ENCODE measurements at places on chromosomes 7 and 10.

- no peak for DNase-seq
Observed at GRCh38 chr7:23469150-23469960, 936 bp downstream of the IGF2BP3 start.

DNA sequence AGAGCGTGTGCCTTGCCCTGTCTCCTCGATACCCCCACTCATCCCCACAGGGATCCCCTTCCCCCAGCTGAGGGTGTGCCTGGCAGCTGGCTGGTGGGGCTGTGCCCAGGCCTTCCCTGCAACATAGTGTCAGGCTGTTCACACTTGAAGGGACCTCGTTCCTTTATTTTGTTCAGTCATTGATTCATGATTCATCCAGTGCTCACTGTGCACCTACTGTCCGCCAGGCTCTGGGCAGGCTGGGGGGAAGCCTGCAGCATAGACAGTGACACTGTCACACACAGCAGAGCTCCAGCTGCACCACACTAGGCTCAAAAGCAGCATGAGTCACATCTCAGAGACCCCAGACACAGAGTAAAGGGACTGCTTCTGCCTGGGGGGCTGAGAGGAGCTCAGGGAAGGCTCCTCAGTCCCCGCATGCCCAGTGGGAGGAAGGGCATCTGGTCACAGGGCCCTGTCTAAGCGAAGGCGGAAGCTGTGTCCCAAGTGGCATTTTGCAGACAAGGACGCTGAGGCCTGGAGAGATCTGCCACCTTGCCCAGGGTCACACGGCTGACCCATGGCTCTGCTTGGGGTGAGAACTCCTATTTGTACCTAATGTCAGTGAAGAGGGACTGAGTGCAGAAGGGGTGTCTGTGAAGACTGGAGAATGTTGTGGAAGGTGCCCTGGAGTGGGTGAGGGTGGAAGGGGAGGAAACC is 27.9 kb downstream of the CDH23 start:
- DNase-seq: no peak

DNA sequence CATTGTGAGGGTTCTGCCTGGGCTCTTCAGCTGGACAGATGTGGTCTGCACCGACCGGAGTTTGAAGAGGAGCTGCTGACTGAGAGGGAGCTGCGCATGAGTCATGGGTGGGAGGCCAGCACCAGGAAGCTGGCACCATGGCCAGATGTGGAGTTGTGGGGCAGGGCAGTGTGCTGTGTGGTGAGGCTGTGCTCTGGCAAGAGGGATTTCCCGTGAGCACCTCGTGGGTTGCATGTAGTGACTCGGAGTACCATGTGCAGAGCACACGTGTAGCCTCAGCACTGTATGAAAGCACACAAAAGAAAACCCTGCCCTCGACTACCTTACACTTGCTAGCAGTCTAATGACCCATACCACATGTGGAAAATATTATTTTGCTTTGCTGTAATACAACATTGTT is 103.4 kb downstream of the WNT2 start:
- DNase-seq: no peak

DNA sequence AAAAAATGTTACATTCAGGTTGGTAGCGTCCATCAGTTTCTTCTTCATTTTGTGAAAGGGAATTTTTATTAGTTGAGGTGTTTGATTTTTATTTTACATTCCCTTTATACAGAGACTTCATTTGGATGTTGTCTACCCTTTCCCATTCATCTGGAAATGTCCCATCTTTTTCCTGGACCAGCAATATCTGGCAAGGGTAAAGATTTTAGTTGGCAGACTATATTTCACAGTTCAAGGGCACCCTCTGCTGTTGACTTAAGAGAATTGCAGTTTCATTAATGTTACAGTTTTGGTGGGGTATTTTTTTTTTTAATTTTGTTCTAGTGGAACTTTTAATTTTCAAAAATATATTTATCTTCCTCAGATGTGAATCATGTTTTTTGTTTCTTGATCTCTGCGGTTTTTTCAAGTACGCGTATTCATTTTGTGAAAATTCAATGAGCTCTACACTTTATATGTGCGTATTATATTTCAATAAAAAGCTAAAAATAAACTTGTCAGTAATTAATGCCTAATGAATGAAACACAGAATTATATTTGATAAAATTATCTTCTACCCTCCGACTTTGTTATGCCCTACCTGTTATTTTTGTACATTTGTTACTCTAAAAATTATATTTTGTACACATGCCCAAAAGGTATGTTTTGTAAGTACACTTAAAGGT is 97.9 kb upstream of the KLF14 start:
- no peak for DNase-seq

- DNase-seq: no peak
Observed at GRCh38 chr10:121337427-121337826, 260.8 kb downstream of the FGFR2 start.

GRCh38 chr7:73701357-73701995 is 18.0 kb downstream of the STX1A start:
- DNase-seq: no peak
